LoVo (cell line): ENCODE measurements at places on chromosomes 11 and 22.
A peak's percentile ranks its signal among the peaks of the same experiment; 100 is the strongest.

DNA sequence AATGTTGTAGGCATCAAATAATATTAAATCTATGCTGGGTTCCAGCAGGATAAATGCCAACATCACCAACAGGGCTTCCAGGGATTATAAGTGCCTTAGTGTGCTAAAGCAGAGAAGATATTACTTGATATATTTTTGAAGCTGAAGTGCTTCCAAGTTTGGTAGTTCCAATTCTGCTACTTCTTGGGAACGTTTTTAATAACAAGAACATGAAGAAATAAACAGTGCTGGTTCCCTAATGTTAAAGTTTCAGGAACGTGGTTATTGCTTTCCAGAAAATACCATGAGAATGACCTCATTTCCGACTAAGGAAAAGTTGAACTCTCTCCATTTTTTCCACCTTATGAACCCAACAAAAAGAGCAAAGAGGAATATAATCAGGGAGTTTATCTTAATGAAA lies 4.6 kb upstream of the RNF185 start:
- no peak for DNase-seq

- DNase-seq, result no peak
Measured at GRCh38 chr11:69711822-69712801, 8.3 kb upstream of the FGF19 start.

GRCh38 chr11:95065336-95065735 lies 1.4 kb upstream of the SRSF8 start:
- no peak for DNase-seq

- no peak for DNase-seq
Measured at GRCh38 chr22:38067028-38067415, 9.8 kb downstream of the PICK1 start.

GRCh38 chr22:17842386-17842785 lies 68.1 kb upstream of the BID start:
- DNase-seq, result no peak

DNA sequence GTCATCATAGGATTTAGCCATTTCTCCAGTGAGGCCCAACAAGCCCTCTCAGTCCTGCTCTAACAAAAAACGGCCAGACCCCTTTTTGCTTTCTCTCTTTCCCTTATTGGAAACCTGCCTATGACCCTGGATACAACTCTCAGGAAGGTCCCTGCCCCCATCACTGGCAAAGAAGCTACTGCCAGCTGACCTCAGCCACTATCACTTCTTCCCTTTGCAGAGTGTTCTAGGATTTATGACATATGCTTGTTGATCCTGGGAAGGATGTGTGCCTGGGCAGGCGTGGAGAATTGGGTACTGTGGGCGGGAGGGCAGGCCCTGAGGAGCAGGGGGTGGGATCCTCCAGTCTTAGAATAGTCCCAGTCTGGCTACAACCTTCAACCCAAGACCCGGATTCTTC lies 7.5 kb downstream of the PGAP2 start:
- no peak for DNase-seq

GRCh38 chr11:67040147-67040546 lies 16.5 kb upstream of the RHOD start:
- DNase-seq, result no peak

DNA sequence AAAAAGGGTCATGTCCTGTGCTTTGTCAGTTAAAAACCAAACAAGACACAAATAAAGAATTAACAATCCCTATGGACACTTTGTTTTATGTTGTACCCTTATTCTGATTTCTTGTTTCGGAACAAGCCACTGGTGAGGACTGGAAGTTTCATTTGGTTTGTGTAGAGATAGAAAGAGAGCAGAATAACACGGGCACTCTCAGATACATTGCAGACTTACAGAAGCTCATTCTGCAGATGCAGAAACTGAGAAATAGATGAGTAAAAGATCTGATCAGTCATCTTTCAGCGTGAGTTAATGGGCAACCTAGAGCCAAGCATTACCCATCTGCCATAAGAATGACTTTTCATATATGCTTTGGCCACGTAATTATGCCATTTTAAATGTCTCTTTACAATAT lies 407.6 kb downstream of the RAB38 start:
- DNase-seq, result no peak

DNA sequence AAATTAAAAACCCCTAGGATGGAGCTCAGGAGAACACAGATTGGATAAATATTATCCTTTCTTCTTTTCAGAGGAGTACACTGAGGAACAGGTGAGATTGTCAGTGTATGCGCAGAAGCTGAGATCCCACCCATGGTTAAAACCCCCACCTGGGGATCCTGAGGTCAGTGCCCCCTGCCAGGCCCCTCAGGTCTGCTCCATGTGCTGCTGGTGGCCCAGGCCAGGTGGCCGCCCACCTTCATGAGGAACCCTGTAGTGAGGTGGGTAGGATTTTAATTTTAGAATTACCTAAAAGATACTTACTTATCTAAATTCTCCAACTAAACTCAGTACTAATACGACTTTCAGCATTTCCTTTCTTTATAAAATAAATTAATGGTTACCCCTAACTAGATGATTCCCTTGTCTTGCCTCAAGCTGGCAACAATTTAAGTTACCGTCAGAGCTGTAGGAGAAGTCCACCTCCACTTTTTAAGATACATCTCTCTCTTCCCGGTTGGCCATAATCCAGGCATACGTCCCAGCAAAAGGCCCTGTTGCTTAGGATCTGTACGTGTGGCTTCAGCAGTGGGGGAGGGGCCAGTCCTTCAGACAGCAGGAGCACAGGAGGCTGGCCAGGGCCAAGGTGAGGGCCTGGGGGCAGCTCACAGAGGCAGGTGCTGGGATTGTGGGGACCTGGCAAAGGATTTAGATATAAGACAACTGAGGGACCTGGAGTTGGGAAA lies 61.5 kb upstream of the PITPNB start:
- DNase-seq, result no peak

- DNase-seq, result peak; percentile 58
Measured at GRCh38 chr22:38696606-38697424, 3.9 kb downstream of the JOSD1 start.

DNA sequence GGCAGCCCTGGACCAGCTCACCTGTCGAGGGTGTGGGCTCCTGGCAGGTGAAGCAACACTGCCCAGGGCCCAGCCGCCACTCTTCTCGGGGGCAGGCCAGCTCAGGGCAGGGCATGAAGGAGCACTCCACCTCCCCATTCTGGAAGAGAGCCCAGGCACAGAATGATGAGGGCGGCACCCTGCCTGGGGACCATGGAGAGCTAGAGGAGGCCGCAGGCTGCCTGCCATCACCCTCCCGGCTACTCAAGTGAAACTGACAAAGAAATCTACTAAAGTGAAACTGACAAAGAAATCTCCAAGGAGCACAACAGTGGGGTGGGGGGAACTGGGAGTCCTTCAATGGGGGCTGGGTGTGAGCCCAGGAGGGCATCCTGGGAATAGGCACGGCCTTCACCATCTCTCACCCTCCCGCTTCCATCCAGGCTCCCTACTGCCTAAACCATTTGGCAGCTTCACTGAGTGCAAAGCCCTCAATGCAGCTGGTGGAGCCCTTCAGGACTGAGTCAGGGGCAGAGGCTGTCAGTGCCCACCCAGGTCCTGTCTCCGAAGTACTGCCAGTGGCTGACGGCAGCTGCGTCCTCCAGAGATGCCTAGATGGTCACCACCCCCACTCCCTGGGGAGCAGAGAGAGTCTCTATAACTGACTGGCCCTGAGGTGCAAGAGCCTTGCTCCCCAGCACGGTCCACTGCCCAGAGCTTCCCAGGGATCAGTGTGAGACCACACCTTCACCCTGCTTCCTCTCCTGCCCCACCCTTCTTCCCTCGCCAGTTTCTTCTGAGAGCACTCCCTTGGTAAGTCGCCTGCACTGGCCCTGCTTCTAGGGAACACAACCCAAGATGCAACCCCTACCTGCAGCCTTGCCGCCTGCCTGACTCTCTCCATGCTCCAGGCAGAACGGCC lies 21.7 kb downstream of the VWCE start:
- no peak for DNase-seq

- no peak for DNase-seq
Measured at GRCh38 chr22:27975381-27976013, 56.4 kb upstream of the PITPNB start.

GRCh38 chr11:32311346-32312065 lies 123.8 kb downstream of the WT1 start:
- no peak for DNase-seq

DNA sequence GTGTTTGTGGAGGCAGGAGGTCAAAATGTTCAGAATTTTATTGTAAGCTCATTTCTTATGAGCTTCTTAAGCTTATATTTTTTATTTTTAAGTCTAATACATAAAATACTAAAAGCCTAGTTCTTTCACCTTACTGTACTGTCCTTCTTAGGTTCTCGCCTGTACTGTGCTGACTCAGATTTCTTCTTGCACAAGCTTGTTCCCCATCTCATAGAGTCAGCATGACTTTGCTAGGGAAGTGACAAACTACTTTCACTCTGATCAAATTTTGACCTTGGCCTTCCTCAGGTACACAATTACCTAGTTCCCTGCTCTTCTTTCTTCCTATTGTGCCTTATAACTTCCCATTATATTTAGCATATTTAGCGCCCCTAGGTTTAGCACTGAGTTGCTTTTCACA lies 81.5 kb downstream of the STK33 start:
- no peak for DNase-seq

DNA sequence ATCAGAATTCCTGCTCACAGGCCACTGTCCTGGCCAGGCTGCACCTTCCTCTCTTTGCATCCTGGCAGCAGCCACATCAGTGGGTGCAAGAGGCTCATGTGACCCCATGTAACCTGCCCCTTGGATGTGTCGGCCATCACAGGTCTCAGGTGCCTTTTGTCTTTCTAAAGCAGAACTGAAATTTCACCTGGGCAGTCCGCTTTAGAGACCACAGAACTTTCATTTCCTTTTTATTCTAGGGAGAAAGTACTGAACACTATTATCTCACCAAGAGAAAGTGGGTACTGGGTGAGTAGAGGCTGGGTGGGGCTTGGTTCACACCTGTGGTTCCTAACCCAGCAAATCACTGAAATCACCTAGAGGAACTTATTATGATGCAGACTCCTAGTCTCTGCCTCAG lies 51.7 kb upstream of the NUP160 start:
- DNase-seq, result no peak

GRCh38 chr22:24463071-24463760 lies 31.9 kb upstream of the UPB1 start:
- DNase-seq, result no peak

- peak; percentile 36 for DNase-seq
Measured at GRCh38 chr11:120424970-120425332, 86.6 kb upstream of the GRIK4 start.

DNA sequence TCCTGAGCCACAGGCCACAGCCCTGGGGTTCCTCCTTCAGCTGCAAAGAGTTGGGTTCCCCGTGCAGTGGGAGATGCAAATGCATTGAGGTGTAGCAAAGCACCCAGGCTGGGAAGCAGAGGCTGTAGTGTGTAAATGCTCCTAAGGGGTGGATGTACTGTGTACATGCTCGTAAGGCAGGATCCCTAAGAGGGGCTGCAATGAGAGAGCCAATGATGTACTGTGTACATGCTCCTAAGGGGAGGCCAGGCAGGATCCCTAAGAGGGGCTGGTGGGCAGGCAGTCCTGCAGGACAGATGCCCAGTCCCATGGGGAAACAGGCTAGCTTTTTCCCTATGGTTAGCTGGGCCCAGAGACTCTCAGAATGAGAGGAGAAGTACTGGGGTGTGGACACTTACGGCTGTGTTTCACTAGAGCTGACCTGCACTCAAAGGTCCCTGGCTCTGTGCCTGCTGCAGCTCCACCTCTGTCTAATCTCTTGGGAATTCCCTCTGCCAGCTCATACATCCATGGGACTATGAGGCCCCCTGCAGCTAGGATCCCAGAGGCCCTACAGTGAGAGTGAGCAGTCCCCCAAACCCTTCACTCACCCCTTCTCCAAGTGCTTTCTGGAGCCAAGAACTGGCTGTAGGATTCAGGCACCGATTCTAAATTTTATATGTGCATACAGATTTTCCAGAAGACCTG lies 261.9 kb upstream of the LUZP2 start:
- peak; percentile 11 for DNase-seq

GRCh38 chr11:67421430-67422031 lies 6.1 kb downstream of the CARNS1 start:
- DNase-seq, result no peak

GRCh38 chr11:117794772-117795629 lies 2.0 kb downstream of the DSCAML1 start:
- no peak for DNase-seq
